ENCODE measurements at places on chromosomes 6 and 20. TPM values are rescaled to one million over a fixed set of nuclear protein-coding genes. Genes with fewer than 3 reads are reported as not detected.

GRCh38 chr6:125961117-125961516 lies 4.5 kb downstream of the HINT3 start:
- DNase-seq = no peak

Gene TPD52L1
- total RNA-seq = 0.29 TPM

DNA sequence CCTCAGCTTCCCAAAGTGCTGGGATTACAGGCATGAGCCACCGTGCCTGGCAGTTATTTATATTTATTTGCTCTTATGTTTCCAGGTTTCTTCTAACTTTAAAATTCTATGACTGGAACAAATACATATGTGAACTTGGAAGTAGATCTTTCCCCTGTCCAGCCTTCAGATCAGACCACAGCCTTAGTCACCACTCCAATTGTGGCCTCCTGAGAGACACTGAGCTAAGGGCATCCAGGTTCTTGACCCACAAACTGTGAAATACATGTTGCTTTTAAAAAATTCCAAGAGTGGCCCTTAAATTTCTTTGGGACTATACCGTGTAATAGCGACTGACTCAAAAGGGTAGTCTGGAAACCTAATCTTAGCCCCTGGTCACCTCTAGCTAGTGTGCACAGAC lies 1.5 kb upstream of the ADGRG6 start:
- no peak for DNase-seq

Gene NDUFAF4
- total RNA-seq = 74.1 TPM

GRCh38 chr6:33413241-33414120 lies 2.7 kb downstream of the PHF1 start:
- no peak for DNase-seq

Gene FOXA2
- total RNA-seq = not detected

DNA sequence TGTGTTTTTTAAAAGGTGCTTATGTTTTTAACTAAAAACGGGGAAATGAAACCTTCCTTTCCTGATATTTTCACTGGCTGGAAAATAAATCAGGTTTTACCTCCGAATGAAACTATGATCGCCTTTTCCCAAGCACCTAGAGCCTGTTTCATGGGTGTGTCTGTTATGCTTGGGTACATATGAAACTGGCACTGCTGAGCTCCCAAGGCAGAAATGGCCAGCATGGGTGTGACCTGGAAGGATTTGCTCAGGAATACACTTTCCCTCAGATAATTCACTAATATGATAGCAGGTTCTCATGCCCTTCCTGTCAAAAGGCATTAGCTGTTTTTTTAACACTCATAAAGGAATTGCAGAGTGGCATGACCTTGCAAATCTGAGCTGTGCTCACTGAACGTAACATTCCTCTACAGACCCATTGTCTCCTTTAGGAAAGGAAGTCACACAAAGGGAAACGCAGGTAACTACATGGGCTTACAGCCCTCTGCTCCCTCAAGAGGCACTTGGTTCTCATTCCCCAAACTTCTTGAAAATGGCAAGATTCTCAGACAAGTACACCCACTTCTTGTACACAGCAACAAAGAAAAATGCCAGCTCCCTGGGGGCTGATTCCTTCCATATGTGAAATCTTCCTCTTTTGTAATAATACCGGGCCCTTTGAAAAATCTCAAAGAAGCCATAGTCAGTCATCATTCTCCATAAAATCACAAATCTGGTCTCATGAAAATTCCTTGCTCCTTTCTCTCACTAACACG lies 72.7 kb downstream of the METTL24 start:
- DNase-seq = no peak

GRCh38 chr6:122530440-122531046 lies 58.9 kb upstream of the SERINC1 start:
- DNase-seq = peak; percentile 50

DNA sequence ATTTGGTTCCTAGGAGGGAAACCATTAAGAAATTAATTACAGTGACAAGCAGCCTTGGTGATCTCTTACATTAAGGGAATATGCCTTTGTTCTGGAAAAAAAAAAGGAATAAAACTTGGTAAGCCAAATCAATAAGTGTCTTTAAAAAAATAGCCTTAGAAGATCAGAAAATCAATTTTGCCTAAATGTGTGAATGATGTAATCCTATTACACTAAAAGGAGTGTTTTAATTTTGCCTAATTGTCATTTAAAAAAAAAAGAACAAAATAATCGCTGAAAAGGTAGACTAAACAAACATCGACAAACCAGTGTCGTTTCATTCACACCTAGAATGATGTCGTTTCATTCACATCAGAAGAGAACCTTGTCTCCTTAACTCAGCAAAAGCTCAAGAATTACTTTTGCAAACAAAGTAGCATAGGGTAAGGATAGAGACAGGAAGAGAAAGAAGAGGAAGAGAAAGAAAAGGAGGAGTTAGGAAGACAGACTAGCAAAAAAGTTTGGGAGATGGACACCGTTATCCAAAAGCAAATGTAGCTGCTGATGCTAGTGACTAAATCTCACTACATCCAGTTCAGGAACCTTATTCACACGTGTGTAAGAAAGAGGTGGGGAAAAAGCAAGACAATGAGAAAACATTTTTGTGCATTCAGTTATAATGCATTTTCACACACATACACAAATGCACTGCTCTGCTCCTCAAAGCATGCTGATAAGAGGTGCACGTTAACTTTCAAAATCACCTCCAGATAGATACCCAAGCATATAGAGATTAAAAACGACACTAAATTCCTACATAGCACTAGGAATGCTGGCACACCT lies 60.6 kb downstream of the HIVEP2 start:
- no peak for DNase-seq

Gene BIRC7
- not detected for total RNA-seq

GRCh38 chr6:139050770-139051313 lies 22.3 kb downstream of the ABRACL start:
- DNase-seq = no peak

DNA sequence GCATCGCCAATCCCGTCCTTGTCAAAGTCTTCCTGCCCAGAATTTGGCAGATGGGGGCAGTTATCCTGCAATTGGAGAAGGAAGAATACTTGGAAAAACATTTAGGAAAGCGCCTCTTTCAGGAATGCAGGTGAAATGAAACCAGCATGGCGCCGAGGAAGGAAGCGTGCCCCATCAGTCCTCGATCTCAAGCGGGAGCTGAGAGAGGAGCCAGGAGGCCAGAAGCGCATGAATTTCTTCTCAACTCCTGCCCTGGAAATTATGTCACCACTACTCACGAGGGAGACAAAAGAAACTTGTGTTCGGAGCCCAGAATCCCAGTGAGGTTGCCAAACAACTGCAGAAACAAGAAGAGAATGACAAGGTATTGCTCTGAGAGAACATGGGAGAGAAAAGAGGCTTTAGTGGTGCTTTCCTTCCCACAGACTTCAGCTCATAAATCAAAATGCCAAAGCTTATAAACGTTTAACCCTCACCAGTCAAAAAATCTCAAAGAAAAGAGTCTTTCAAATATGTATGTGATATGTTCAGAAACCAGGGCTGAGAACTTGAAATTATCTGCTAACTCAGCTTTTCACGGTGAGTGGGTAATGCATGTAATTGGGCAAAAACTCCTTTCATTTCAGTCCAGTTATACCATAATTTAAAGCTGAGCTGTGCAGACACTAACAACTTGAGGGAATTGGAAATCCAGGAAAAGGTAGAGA lies 23.9 kb downstream of the THBS2 start:
- no peak for DNase-seq

DNA sequence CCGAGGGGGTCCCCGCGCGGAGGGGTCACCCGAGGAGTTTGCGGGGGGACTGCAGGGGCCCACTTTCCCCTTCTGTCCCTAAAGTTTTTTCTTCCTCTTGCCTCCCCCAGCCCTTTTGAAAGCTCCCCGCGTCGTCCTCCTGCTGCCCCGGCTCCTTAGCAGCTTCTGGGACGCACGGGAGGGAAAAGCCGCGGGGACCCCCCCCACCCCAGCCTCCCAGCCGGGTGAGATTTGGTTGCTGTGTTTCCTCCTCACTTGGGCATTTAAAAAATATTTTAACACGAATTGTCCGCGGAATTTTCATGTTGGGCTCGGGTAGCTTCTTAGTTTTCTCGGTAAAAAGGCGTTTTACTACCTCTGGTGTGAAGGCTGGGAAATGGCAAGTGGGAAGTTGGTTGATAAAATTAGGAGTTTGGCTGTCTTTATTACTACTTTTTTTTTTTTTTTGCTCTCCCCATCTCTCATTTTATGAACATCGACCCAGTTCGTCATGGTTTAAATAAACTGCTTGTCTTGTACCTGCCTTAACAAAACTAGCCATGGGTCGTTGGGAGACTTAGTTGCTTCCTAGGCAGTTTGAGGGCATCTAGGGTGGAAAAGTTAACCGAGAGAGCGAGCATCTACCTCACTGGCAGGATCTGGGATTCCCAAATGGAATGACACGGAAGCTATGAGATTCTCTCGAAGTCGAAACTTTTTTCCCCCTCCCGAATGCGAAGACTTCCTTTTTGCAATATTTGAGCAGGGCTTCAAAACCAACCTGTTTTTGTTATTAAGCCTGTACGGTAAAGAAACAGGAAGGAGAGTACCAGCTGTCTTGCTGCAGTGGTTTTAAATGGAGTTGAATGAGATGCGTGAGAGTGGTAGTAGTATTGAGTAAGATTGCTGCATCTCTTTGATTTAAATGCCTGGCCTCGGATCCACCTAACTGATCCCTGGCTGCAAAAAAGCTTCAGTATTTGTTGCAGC lies 868 bp downstream of the NCOA3 start:
- peak; percentile 20 for DNase-seq

DNA sequence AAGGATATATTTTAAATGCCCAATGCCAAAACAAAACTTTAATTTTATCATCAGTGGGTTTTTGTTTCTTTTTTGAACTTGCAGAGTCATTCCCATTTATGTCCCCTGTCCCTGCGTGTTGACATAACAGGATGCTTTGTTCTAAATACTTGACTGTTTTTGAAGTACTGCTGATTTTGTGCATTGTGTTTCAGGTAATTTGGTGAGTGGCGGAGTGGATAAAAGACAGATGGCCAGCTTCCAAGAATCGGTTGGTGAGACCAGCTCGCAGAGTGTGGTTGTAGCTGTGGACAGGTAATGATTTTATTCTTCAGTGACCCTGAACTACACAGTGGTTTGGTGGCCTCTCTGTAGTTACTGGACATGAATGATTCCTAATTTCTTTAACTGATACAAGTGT lies 50.5 kb upstream of the CSE1L start:
- DNase-seq = no peak

- no peak for DNase-seq
Measured at GRCh38 chr6:84771756-84772356, 7.5 kb upstream of the TBX18 start.

Gene HTR1E
- total RNA-seq = not detected

DNA sequence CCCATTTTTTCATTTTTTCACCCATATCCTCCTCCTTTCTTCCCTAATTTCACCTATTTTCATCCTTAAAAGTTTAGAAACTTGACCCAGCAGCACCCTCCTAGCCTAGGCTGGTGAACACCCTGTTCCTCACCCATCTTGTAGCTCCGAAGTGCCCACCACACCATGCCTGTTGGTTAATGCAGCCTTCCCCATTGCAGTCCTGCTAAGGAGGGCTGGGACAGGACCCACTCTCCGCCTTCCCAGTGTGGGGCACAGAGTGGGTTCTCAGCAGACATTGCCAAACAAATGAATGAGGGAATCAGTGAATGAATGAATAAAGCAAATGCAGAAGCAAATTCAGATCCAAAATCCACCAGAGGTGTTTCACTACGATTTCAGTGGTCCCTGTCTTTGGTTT lies 45.7 kb downstream of the CTCFL start:
- DNase-seq = no peak
